ENCODE measurements at places on chromosomes 3 and 15.

- DNase-seq, result no peak
Observed at GRCh38 chr3:38630606-38631005, 18.9 kb downstream of the SCN5A start.

GRCh38 chr15:64480891-64481290 is 20.5 kb downstream of the ZNF609 start:
- DNase-seq, result no peak

DNA sequence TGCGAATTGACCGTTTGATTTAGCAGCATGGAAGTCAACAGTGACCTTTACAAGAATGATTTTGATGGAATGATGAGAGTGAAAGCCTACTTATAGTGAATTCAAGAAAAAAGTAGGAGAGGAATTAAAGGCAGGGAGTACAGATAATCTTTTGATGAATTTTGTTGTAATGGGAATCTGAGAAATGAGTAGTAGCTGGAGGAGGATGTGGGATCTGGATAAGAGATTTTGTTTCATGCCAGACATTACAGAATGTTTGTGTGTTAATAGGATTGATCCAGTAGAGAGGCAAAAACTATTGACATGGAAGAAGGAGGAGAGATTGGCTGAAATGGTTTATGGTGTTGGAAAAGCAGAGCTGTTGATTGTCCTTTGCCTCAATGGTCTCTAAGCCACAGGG is 17.4 kb upstream of the ZNF609 start:
- no peak for DNase-seq

- no peak for DNase-seq
Observed at GRCh38 chr15:56035166-56035565, 41.8 kb upstream of the NEDD4 start.

DNA sequence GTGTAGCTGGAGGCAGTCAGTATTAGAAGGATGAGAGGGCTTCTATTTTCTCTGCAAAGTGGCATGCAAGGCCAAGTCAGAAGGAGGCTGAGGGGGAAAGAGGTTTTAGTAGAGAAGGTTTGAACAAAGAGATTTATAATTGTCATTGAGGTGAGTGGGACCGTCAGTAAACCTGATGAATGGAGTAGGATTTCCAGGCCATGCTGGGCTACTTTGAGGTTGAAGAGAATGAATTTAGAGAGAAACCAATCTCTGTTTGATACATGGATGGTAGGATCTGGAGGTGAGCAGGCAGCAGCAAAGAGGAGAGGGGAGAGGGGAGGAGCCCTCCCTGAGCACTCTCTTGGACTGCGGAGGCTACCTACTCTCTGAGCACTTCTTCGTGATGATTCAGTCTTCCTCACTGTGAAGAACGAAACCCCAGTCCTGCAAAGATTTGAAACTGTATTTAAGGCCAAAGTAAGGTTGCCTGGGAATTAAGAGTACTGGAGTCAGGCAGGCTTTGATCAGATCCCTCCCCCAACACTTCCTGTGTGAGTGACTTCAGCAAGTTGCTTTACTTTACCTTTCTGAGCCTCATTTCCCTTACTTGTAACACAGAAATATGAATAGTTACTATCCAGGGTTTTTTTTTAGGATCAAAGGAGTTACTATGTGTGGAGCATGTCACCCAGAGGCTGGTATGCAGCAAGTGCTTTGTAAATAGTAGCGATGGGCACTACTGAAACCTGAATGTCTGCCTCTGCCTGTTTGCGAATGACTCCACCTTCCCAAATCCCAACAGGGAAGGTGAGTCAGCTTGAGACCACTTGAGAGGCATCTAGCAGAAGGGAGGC is 75.8 kb downstream of the RPL39L start:
- DNase-seq, result no peak
